ENCODE measurements at places on chromosomes 4 and X.

GRCh38 chr4:39169426-39169825 lies 12.9 kb upstream of the WDR19 start:
- no peak for DNase-seq

- no peak for DNase-seq
Measured at GRCh38 chr4:138897811-138898226, 117.8 kb upstream of the NOCT start.

DNA sequence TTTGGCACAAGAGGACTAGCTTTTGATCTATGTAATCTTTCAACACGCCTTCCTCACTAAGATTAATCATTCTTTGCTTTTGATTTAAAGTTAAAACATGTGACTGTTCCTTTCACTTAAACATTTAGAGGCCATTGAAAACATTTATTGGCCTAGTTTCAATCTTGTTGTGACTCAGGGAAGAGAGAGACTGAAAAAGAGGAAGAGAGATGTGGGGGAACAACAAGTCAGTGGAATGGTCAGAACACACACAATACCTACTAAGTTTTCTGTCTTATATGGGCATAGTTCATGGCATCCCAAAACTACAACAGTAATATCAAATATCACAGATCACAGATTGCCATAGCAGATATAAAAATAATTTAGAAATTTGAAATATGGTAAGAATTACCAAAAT lies 812.9 kb upstream of the AGA start:
- no peak for DNase-seq

- DNase-seq: no peak
Measured at GRCh38 chr4:183242291-183242690, 77.8 kb downstream of the CLDN22 start.

DNA sequence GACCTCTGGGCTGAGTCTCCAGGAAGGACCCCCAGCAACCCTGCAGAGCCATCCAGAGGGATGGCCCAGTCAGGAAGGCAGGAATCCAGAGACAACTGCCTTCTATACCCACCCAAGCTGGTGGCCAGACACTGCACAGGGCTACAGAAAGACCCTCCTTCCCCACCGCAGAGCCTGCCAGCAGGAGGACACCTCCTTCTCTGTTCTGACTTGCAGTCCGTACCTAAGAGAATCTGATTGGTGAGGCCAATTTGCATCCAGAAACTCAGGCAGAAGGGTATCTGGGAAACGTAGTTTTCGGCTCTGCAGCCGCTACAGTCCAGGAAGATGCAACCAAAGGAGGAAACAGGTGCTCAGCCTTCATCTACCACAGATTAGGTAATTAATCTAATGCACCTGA lies 155.4 kb upstream of the FRG1 start:
- no peak for DNase-seq

DNA sequence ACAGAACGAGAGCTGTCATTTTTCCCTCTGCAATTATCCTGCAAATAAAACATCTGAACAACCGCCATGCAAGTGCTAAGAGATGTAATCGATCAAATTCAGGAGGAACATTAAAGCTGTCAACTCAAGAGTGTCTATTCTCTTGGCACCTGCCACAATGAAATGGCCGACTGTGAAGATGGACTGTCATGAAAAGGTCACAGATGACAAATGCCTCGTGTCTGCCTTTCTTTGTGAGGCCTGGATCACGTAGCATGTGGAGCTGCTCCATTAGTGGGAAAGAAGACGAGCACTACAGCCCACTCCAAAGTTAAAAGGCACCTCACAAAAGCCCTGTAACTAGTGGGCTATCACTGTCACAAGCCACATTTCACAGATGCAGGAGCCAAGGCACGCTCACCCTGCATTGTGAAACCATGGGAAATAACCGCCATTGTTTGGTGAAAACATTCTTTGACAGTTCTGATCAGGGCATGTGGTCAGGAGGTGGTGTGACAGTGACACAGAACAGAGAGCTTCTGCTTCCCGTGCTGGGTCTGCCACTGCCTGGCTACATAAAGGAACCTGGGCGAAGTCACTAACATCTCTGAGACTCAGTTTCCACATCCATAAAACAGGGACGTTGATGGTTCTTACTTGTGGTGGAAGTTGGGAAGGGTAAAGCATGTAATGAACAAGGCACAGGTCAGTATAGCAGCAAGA lies 98.9 kb downstream of the EVC2 start:
- no peak for DNase-seq

DNA sequence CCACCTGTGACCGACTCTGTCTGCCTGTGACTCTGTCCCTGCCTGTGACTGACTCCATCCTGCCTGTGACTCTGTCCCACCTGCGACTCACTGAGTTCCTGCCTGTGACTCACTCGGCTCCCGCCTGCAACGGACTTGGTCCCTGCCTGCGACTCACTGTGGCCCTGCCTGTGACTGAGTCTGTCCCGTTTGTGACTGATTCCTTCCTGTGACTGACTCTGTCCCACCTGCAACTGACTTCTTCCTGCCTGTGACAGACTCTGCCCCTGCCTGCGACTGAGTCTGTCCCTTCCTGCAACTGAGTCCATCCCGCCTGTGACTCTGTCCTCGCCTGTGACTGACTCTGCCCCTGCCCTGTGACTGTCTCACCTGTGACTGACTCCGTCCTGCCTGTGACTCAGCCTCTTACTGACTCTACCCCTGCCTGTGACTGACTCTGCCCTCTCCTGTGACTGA lies 9.6 kb upstream of the UVSSA start:
- DNase-seq: peak; percentile 39

- no peak for DNase-seq
Measured at GRCh38 chr4:134650461-134650860, 448.9 kb upstream of the PABPC4L start.

DNA sequence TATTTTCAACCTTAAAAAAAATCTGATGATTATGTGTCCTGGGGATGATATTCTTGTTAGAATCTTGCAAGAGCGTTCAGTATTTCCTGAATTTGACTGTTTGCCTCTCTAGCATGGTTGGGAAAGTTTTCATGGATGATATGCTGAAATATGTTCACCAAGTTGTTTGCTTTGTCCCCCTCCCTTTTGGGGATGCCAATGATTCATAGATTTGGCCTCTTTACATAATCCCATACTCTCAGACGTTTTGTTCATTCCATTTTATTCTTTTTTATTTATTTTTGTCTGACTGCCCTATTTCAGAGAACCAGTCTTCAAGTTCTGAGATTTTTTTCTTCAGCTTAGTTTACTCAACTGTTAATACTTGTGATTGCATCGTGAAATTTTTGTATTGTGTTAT lies 415.1 kb downstream of the FAM47B start:
- DNase-seq: no peak

GRCh38 chr4:40990236-40990898 lies 224.0 kb downstream of the APBB2 start:
- DNase-seq: no peak

- DNase-seq: no peak
Measured at GRCh38 chr4:40482985-40483647, 146.5 kb downstream of the RBM47 start.

GRCh38 chrX:115067812-115068211 lies 50.4 kb upstream of the IL13RA2 start:
- DNase-seq: no peak

DNA sequence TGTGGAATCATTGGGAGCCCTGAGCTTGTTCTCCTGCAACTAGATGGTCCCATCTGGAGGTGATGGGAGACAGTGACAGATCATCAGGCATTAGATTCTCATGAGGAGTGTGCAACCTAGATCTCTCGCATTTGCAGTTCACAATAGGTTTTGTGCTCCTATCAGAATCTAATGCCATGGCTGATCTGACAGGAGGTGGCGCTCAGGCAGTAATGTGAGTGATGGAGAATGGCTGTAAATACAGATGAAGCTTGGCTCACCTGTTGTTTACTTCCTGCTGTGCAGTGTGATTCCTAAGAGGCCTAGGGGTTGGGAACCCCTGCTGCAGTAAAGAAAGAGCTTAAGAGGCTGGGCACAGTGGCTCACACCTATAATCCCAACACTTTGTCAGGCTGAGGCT lies 42.2 kb upstream of the PUDP start:
- no peak for DNase-seq

- DNase-seq: no peak
Measured at GRCh38 chrX:115939070-115939469, 231.5 kb upstream of the AGTR2 start.

Data from CD8-positive, alpha-beta memory T cell (primary cell).